ENCODE measurements at places on chromosomes 6 and 20. TPM values are rescaled to one million over a fixed set of nuclear protein-coding genes. Genes with fewer than 3 reads are reported as not detected.

- no peak for DNase-seq
Observed at GRCh38 chr6:149366267-149366921, 33.7 kb upstream of the SUMO4 start.

- no peak for DNase-seq
Observed at GRCh38 chr6:37657112-37657886, 40.4 kb downstream of the MDGA1 start.

DNA sequence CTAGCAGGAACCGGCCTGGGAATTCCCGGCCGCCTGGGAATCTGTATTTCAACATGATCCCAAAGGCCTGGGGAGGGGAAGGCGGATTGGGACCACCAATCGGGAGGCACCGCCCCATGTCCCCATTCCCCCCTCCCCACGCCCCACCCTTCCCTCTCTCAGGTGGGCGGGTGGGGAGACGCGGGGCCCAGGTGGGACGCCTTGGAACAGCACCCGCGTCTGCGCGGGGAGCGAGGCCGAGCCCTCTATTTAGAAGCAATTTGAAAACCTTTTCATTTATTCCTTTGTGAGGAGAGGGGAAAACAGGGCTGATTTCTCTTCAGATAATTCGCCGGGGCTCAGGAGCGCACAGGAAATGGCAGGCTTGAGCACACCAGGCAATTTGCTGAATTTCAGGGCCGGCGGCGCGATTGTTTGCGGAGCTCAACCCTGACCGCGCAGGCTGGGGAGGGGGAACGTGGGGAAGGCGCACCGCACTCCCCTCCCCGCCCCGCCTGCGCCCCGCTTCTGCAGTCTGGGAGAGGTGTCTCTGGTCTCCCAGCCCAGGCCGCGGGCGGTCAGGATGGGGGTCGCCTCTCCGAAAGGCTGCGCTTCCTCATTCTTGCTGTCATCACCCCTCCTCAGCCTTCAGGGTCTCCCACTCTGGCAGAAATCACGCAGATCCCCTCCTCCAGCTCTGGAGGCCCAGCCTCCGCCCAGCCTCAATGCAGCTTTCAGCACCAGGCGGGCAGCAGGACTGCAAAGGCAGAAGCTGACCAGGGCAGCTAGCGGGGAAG, 170.0 kb downstream of the GRM4 start:
- DNase-seq = peak; percentile 28

DNA sequence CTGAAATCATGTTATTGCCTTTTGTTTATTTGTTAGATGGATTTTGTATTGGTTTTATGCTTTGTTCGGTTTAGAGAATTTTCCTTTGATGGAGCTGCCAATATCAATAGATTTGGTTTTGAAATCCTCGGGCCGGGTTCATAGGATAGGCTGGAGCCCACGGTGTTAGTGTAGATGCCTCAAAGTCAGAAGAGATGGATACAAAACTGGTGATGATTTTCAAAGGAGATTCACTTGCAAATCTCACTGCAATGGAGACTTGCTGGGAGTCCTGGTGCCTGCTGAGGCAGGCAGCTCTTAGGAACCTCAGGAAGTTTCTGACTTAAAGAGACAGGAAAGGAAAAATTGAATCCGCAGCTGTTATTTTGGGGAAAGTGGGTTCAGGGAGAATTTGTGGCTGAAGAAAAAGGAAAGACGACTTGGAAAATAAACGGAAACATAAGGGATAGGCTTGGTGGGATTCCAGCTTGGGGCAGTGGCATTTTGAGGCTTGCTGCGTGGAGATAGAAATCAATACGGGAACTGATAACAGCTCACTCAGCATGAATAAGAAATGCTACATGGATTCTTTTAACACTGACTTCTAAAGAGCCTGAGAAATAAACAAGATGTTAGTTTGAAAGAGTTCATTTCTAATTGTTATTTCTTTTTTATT, 241.6 kb downstream of the PHACTR1 start:
- DNase-seq = no peak

DNA sequence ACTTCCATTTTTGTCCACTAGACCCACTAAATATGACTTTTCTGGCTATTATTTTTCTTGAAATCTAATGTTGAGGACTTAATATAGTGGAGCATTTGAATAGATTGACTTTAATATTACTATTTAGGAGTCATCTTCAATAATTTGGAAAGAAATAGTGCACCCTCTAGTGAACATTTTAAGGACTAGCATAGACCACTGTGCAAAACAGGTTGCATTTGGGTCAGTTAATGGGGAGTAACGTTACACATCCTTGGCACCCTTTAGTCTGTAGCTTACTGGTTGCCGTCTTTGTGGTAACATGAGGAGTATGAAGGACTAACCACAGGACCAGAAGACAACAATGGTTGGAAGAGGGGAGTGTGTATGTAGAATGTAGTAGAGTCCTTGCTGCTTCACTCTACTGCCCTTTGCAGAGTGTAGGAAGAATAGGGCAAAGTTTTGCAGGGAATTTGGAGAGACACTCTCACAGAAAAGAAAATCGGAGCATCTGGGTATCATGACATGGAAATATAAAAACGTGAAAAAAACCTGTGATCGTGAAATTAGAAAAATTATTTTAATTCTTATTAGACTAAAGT, 25.2 kb downstream of the RFPL4B start:
- no peak for DNase-seq

Gene PSORS1C2
- not detected for total RNA-seq

Gene NKAIN4
- not detected for total RNA-seq

Gene IER3
- 16.4 TPM for total RNA-seq

Gene CGA
- not detected for total RNA-seq

Measured in Peyer's patch (tissue), 4 donors.